ENCODE measurements at places on chromosomes 7 and 10.

- no peak for DNase-seq
Measured at GRCh38 chr10:49612513-49613164, 1.2 kb upstream of the CHAT start.

GRCh38 chr10:69957886-69958555 lies 94.6 kb upstream of the MACROH2A2 start:
- no peak for DNase-seq

- DNase-seq = no peak
Measured at GRCh38 chr7:13778967-13779366, 210.5 kb downstream of the ETV1 start.

- DNase-seq = no peak
Measured at GRCh38 chr10:122221958-122222357, 49.1 kb upstream of the BTBD16 start.

DNA sequence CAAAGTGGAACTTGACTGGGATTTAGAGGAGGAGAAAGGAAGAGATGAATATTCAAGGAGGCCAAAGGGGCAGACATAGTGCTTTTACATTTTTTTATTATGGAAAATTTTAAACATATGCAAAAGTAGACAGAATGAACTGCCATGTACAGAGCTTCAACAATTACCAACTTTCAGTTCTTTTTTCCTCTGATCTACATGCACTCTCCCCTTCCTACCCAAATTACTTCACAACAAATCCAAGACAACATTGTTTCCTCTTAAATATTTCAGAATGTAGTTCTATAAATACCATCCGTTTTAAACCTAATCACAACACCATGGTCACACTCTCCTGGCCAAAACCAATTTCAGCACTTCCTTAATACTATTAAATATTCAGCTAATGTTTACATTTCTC lies 83.5 kb upstream of the FZD1 start:
- DNase-seq = no peak

GRCh38 chr7:37683246-37684120 lies at the start of gene GPR141:
Gene GPR141, plus strand, starts transcription at chr7:37683766. Its CDS starts 56,628 bp downstream, at chr7:37740394.
- DNase-seq = no peak
